Effector CD8-positive, alpha-beta T cell (primary cell): ENCODE measurements at places on chromosomes 6 and 20.
A peak's percentile ranks its signal among the peaks of the same experiment; 100 is the strongest.

DNA sequence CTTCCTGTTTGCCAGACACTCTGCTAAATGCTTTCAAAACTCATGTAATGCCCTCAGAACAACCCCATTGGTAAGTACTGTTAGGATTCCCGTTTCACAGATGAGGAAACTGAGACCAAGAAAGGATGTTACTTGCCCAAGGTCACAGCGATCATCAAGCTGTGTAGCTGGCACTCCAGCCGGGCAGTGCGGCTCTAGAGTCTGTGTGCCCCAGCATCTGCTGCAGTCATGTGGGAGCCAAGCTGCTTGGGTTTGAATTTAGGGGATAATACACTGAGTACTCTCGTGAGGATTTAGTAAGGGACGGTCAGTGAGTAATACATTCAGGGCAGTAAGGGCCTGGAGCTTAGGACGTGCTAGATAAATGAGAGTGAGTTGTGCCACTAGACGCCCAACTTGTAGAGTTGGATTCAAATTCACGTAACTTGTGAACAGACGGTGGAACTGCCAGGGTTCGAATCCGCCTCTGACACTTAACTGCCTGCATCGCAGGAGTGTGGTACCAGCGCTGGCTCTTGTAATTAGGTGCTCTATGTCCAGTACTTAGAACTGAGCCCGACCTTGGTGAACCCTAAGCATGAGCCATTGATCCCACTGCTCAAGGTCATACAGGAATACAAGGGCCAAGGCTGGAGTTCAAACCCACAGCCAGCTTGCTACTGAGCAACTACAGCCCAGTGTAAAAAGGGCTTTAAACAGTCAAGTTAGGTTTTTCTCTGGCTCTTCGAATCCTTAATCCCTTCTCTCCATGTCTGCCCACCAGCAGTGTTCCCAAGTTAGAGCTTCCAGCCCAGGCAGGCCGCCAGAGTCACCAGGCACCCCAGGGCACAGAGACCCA is 70.2 kb downstream of the EYA2 start:
- DNase-seq = no peak

DNA sequence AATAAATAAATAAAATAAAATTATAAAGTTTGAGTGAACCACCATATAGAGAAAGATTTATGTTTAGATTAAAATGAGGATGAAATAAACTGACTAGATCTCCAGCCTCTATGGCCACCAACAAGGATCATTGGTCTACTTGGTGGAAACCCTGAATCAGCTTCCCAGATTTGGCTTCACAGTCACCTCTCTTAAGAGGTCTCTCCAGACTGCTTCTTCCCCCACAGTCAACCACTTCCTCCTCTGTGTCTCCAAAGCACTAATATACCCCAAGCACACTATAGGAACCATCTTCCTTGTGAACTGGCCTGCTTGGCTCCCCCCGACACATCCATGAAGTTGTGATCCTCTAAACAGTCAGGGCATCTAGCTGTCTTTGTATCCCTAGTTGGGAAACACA is 529.6 kb upstream of the RNF217 start:
- no peak for DNase-seq

DNA sequence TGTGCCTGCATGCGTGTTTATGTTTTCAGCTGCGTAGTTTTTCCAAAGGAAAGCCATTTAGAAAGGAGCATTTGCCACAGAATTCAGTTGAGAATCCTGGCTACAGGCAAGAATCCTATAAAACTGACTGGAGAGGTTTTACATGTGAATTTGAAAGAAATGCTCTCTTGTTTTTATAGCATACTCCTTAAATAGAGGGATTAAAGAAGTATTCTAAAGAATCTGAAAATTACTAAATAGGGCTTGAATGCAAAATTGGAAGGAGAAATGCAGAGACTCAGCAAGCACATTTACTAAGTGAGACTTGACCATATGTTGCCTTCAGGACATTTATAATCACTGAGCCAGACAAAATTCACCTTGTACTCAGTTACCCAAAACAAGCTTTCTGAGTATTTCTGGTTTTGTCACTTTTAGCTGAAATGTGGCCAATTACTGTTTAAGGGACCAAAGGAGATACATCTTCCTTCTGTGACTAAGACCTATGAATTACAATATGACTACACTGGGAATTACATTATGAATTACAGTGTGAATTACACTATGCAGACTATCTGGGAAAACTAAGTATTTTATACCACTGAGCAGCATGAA is 107.4 kb upstream of the ASCC3 start:
- no peak for DNase-seq

GRCh38 chr6:37158508-37158907 is 11.4 kb upstream of the PIM1 start:
- DNase-seq = no peak

DNA sequence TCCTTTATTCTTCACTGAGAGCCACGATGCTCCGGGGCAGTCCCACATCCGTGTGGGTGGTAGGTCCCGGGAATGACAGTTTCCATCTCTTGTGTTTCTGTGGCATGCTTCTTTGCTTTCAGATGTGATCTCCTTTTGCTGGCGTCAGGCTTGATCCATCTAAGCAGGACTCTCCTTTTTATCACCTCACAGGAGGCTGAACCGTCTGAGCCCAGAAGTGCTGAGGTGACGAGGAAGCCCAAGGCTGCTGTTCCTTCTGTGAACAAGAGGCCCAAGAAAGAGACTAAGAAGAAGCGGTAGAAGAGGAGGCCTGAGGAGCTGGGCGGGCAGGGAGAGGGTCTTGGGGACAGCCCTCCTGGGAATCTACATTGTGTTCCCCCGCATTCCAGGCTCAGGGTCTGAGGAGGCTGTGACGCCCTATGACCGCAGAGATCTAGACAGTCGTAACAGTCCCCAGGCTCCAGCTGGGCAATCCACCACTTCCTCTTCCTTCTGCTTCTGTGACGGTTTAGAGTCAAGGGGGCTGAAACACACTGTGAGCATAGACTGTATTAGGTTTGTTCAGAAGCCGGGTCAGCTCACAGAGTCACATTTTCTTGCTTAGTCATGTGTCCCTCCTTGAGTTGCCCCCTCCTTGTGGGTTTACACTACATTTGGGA is 26.8 kb downstream of the MANBAL start:
- no peak for DNase-seq

DNA sequence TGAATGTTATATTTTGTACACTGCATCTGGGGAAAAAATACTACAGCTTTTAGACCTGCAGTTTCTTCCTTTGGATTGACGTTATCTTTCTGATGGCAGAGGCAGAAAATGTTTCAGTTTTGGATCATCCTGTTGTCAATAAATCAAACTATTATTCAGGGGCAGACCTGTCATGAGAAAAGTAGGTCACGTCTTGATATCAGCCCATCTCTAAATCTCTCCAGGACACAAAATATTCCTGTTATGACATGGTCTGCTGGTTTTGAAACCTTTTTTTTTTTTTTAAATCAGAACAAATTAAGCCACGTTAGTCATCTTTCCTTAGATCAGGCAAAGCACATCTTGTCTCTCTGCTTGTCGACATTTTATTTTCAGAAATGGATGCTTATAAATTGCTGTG is 24.0 kb downstream of the IL20RA start:
- no peak for DNase-seq

DNA sequence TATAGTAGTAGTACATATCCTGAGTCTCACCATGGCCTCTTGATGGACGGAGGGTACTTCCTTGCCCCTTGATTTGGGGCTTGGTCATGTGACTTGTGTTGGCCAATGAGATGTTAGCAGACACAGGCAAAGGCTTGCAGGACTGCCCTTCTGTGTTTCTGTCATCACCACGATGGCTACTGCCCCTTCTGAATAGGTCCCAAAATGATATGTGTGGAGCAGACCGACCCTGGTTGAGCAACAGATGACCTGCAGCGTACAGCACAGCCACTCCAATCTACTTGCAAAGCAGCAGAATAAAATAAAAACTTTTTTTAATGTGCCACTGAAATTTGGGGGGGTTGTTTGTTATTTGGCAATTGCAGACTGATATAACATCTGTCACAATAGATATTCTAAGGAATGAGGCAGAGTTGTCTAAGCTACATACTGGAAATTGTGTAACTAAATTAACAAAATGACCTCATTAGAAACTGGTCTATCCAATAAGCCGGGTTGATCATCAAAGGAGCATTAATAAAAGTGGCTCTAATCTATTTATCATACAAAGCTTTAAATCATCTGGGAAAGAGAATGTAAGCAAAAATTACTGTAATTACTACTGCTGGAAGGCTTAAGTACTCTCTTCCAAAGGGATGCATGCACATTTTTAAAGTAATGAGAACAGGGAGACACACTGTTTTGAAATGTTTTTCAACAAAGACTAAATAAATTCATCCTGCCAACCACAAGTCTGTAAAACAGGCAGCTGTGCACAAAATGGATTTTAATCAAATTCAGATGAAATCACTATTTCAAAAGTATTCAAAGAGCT is 209.5 kb downstream of the KIF16B start:
- no peak for DNase-seq

- peak; percentile 5 for DNase-seq
These were observed 96.8 kb upstream of the NFATC2 start for GRCh38 chr20:51639206-51639832.

DNA sequence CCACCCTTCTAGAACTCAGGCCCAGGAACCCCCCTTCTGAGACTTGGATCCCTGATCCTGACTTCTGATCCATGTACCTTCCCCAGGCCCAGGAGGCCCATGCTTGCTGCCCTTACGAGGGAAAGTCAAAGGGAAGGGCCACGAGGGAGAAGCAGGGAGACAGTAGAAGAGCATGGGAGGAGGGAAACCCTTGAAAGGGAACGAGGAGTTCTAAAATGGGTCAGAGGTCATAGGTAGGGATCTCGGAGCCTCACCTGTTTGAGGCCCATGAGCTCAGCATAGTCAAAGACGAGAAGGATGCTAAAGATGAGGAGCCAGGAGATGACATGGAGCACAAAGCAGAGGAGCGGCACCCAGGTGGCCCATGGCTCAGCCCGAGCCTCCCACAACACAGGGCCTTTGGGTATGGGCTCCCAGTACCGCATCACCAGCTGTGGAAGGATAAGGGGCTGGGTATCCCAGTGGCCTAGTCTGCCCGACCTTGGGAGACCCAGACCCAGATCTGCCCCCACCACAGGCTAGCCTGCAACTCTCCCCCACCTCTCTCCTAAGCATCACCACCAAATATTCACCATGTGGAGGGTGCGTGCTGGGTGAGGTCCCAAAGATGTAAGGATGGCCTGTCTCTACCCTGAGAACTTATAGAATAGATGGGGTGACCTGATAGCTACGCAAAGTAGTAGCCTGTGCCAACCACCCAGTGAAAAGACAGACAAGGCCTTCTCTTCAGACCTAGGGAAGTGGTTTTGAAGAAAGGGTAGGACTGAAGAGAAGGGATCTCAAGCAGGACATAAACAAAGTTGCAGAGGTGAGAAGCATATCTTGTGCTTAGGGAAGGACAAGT is 1.5 kb downstream of the NRM start:
- DNase-seq = no peak

GRCh38 chr6:16592223-16592911 is 168.9 kb downstream of the ATXN1 start:
- no peak for DNase-seq
